ENCODE measurements at places on chromosomes 4 and X.

DNA sequence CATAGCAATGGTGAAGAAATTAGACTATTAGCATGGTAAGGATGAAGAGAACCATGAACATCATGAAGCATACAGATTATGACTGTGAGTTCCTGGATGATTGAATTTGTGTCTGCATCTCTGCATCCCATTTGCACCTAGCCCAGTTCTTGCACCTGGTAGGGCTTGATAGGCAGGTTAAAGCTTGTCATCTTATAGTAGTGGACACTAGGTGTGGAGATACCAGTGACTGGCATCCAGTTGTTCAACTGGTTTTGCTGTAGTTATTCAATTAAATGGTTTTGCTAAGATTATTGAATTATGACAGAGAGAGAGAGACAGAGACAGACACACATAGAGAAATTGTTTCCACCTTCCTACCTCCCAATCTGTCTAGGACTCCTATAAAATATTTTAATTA lies 5.0 kb downstream of the ADH7 start:
- no peak for DNase-seq

GRCh38 chr4:147101678-147102077 lies 156.0 kb upstream of the TTC29 start:
- DNase-seq, result no peak

GRCh38 chrX:110846071-110846470 lies 50.5 kb upstream of the CHRDL1 start:
- DNase-seq, result no peak

DNA sequence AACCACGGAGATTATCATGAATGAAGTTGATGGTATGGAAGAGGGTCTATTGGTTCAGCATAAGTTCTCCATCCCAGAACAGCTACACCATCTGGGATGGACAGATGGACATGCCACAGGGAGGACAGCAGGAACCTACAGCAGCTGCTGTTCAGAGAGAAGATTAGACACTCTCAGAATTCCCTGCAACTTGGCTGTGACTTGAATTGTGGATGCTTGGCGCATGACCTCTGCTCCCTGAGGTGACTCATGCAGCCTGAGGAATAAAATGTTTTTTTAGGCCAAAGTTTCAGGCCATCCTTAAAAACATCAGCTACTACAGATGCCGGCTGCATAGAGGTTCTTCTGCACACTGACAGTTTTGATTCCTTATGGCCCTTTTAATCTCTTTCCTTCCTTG lies 97.3 kb downstream of the RS1 start:
- no peak for DNase-seq

GRCh38 chrX:18016941-18017340 lies 155.8 kb upstream of the RAI2 start:
- DNase-seq, result no peak

- DNase-seq, result peak; percentile 51
Measured at GRCh38 chr4:128574706-128575105, 234.8 kb upstream of the JADE1 start.

- peak; percentile 54 for DNase-seq
Measured at GRCh38 chr4:81466841-81467671, 4.7 kb downstream of the RASGEF1B start.

DNA sequence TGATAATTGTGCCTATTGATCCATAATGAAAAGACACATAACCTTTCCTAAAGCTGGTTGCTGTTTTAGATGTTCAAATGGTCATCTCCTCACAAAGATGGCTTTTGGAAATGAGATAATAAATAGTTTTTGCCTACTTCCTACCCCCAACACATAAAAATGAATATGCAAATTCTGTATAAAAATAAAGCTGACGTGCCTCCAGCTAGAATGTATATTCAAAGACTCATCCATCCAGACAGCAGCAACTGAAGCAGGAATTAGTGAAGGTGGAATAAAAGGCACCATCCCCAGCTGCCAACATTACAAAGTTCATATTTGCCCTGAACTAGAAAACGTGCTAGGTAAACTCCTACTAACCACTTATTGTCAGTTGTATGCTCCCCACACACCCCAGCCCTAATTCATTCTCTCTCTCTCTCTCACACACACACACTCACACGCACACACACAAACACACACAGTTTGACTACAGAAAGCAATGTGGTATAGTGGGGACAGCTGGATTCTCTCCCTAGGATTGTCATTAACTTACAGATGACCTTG lies 53.6 kb downstream of the PCDH19 start:
- DNase-seq, result no peak

DNA sequence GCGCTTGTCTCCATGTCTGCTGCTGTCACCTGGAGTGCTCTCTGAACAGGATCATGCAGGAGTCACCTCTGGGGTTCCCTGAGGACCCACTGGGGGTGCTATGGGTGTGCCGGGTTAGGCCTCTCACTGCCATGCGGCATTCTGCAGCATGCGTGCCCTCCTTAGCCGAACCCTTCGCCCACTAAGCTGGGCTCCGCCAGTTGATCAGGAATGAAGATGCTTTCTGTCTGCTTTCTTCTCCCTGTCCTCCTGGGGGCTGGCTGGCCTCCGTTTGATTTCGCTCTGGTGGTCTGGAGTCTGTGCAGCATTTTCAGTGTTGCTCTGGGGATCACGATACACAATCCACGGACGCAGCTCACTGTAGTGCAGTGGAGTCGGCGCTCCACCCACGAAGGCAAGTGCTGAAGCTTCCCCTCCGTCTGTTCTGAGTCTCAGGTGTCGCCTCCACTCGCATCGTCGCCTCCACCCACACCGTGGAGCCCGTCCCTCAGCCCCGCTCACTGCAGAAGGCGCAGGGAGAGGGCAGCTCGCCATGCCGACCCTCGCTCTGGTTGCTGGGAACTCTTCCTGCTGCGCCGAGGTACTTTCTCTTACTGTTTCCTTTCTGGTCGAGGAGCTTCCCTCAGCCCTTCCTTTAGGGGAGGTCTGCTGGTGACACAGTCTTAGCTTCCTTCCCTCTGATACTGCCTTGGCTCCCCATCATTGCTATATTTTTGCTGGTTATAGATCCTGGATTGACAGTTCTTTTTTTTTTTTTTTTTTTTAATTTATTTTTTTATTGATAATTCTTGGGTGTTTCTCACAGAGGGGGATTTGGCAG lies 29.2 kb downstream of the LETM1 start:
- DNase-seq, result no peak

GRCh38 chr4:53478671-53479456 lies 101.4 kb downstream of the FIP1L1 start:
- DNase-seq, result no peak

- no peak for DNase-seq
Measured at GRCh38 chrX:55004231-55004630, 4.1 kb downstream of the APEX2 start.

GRCh38 chr4:137711502-137711901 lies 179.2 kb upstream of the PCDH18 start:
- no peak for DNase-seq

DNA sequence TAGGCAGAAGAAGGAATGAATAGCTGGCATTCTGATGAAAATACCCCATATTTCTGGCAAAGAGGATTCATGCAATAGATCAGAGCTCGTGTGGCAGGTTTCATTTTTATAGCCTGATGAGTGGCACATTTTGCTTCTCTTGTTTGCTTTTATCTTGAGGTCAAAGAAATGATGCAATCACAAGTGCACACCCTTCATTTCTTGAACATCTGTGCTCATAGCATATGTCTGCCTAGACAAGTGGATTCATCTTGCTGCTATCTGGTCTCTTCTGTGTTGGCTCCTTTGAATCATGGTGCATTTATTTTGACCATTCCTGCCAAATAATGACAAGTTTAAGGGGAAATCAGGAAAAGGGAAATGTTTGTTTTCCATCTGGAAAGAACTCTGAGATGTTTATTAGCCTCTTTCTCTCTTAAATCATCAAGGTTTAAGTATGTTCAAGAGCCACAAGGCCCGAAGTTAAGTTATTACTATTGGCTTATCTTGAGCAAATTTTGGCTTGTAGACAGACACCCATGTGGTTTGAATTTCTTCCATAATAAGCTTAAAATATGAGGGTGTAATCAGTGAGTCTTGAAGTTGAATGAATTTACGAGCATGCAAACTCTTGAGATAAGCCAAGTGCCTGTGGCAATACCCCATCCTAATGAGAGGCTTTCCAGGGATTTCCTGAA lies 59.3 kb upstream of the HS3ST1 start:
- no peak for DNase-seq

DNA sequence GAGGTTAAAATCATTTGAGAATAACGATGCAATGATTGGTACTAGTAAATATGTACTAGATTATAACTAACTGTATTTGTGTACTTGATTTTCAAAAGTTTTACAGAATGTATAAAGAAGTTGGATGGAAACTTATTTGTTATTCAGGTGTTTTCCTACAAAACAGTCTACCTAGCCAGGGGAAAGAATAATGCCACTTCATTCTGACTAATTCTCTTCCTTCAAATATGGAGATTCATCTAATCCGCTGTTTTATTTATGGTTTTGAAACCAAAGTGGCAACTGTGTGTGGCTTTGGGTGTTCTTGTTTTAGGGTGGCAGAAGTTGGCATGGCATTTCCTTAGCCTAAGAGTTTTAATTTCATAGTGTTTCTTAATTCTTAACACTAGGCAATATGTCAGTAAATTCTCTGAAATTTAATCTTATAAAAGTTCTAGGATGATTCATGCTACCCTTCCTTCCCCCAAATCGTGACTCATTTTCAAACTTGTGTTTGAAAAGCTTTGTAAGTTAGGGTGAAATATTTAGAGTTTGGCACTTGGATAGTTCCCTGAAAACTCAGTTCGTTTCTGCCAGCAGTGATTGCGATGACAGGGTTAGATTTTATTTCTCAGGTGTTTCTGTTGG lies 62.6 kb downstream of the DCLK2 start:
- no peak for DNase-seq

DNA sequence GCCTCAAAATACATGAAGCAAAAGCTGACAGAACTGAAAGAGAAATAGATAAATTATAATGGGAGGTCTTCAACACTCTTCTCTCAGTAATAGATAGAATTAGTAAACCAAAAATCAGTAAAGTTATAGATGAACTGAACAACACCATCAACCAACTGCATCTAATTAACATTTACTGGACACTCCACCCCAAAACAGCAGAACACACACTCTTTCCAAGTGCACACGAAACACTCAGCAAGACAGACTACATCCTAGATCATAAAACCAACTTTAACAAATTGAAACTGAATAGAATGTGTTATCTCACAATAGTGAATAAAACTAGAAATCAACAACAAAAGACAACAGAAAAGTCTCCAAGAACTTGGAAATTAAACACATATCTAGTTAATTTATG lies 25.1 kb upstream of the TCEAL4 start:
- no peak for DNase-seq

DNA sequence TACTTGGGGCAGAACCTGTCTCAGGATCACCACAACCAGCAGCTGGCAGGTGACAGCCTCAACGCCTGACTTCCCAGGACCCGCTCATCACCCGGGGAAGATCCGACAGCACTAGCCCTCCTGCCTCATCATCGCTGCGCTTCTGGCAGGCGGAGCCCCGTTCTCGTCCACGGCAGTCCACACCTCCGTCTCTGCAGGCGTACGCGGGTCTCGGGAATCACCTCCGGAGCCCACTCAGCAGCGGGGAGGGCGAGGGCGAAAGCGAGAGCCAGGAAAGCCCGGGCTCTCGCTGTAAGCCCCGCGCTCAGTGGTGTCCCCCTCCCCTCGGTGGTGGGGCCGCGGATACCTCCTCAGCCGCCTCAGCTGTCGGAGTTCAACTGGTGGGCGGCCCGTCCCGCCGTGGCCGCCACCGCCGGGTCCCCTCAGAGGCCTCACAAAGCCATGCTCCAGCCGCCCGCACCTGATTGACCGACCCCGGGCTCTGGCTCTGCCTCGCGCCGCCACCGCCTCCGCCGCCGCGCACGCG lies 518 bp upstream of the CNKSR2 start:
- DNase-seq, result no peak

- DNase-seq, result no peak
Measured at GRCh38 chr4:48380583-48381167, 39.3 kb downstream of the SLAIN2 start.

DNA sequence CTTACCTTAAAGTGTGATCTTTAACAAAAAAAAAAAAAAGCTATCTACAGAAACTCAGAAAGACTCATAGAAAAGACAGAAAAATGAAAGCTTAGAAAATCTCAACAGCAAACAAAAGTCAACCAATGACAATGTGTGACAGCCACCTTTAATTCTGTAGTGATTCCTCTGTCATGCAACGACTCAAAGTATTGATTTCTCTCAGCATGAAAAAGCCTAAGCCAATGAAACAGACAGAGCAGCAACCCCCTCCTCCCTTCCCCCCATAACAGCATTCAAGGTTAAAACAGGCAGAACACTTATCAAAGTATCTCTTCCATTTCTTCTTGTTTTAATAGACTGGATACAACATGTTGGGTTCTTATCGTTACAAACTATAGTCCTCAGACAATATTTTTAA lies 112.5 kb downstream of the MAB21L2 start:
- DNase-seq, result no peak

DNA sequence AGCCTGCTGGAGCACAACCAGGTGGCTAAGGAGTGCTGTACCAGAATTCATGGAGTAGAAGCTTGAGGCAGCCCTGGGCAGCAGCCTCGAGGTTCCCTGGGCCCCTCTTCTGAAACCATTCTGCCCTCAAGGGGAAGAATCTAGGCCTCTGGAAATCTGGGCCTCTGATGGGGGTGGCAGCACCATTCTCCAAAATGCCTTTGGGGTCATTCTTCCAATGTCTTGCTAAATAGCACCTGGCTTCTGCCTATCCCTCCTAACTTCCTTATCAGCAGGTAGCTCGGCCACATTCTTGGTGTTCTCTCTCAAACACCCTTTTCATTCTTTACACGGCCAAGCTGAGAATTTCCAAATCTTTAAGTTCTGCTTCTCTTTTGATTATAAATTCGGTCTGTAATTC lies 473.6 kb downstream of the BCOR start:
- DNase-seq, result no peak

- DNase-seq, result no peak
Measured at GRCh38 chr4:117512414-117512813, 427.0 kb upstream of the TRAM1L1 start.

DNA sequence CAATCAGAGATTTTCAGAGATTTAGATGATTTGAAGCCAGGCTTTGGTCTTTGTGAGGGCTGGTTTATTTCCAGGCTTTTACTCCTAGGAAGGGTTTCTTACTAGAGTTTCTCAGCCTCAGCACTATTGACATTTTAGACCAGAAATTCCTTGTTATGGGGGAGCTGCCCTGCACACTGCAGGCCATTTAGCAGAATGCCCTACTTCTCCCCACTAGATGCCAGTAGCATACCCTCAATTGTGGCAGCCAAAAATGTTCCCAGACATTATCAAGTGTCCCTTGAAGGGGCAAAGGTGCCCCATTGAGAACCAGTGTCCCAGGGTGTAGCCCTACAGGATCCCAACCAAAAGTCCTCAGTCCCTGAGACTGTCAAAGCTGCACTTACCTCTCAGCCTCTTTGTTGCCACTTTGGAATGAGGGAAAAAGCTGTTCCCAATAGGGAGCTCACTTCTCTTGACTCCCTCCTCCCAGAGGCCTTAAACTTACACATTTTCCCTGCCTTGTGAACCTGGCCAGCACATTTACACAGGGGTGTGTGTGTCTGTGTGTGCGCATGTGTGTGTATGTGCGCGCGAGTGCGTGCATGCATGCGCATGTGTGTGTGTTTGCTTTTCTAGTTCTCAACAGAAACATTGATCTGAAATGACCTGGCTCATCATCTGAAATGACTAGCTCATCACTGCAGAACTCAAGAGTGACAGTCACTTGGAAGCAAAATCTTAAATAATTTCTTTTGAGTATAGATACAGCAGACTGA lies 231.4 kb downstream of the QDPR start:
- DNase-seq, result no peak

GRCh38 chrX:130343411-130343810 lies 3.7 kb downstream of the SLC25A14 start:
- no peak for DNase-seq

Measured in naive thymus-derived CD4-positive, alpha-beta T cell (primary cell).